Suppressor macrophage (primary cell): ENCODE measurements at places on chromosomes 4 and X.
A peak's percentile ranks its signal among the peaks of the same experiment; 100 is the strongest.

DNA sequence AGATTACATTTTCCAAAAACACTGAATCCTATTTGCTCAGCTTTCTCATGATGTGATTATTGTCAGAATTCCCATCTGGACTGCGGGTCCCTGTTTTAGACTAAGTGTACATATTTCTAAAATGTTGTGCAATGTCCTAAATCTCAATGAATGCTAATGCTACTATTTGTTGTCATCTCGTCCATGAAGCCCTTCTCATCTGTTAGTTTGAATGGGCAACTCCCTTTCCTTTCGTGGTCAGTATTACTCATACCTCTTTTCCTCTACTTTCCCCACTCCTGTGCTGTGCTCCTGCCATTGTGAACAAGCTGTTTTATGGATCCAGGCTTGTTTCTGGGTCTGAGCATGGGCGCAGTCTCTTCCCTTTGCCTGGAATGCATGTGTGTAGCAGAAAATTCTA lies 91.0 kb downstream of the MID1 start:
- no peak for DNase-seq

- no peak for DNase-seq
Observed at GRCh38 chrX:97021680-97022079, 138.0 kb downstream of the RPA4 start.

GRCh38 chr4:159719531-159719930 lies 616.7 kb downstream of the RAPGEF2 start:
- no peak for DNase-seq

GRCh38 chr4:152815078-152815477 lies 35.3 kb downstream of the ARFIP1 start:
- peak; percentile 30 for DNase-seq

DNA sequence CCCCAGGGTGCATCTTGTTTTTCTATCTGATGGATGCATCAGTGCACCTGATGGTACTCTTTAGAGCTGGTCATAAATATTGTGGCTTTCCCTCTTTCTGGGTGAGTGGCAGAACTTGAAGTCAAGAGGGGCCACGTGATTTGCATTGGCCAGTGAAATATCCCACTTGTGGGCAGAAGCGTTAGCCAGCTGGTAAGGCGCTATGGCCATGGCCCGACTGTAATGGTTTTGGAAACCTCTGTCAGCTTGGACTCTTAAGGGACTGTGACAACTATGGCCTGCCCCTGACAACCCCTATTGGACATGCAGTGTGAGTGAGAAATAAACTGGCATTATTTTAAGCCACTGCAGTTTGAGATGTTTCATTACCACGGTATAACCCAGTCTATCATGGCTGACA lies 72.8 kb downstream of the SEL1L3 start:
- no peak for DNase-seq

- no peak for DNase-seq
Observed at GRCh38 chrX:11525685-11526084, 140.0 kb downstream of the ARHGAP6 start.
